ENCODE measurements at places on chromosomes 1 and 21.
A peak's percentile ranks its signal among the peaks of the same experiment; 100 is the strongest.

DNA sequence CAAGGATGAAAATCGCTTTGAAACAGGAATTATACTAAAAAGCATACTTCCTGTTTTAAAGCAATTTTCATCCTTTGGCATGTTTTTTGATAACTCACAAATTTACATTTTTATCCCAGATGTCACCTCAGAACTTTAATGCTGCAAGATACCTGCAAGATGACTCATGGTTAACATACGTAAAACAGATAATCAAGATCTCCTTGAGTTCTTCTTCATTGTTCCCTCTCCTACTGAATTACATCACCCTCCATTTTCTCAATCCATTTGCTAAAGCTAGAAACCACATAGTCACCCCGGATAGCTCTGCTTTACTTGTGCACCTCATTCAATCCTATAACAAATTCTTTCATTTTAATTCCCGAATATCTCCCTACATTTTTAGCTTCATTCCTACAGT lies 1114.2 kb downstream of the PLA2G4A start:
- no peak for DNase-seq

DNA sequence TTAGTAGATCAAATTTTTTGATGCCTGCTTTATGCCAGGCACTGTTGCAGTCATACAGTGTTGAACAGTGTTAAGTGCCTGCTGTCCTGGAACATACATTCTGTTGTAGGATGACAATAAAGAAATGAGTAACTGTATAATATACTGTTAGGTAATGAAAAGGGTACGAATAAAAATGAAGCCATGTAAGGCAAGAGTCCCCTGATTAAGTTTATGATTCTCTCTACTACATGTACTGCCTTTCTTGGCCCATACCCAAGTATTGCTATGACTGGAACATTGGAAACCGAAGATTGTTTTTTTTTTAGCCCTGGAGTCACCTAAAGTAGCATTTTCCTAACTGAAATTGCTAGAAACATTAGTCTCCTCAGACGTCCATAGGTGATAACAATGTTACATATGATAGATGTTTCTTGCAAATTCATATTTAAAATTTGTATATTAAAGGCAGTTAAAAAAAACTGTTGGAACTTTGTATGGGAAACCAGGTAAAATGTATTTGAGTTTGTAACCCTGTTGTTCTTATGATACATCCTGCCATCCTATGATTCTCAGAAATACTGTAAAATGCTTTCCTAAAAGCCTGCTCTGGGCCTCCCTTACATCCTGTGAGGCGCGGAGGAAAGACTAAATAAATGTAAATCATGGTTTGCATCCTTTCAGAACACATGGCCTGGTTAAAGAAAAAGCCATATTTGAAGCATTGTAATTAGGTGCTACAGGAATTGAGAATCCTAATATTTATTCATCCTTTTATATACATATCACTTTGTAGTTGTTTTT lies 5.8 kb downstream of the ATP5PB start:
- no peak for DNase-seq

DNA sequence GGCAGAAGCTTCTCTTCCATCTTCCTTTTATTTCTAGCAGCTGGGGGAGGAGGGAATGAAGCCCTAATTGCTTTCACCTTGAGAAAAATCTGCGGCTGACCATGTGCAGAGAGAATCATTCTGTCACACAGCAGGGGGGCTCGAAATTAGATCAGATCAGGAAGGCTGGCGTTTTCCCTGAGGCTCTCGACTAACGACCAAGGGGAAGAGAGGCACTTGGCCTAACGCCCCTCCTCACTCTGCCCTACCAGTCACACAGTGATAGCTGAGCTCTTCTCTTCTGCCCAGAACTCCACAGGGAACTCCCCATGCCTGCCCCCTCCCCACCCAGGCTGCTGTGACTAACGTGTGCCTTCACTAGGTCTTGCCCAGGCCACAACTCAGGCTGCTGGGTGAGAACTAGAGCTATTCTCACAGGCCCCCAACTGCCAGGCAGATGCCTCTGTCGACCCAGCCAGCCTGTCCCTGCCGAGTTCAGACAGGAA lies 26.5 kb upstream of the KHDRBS1 start:
- DNase-seq, result no peak

DNA sequence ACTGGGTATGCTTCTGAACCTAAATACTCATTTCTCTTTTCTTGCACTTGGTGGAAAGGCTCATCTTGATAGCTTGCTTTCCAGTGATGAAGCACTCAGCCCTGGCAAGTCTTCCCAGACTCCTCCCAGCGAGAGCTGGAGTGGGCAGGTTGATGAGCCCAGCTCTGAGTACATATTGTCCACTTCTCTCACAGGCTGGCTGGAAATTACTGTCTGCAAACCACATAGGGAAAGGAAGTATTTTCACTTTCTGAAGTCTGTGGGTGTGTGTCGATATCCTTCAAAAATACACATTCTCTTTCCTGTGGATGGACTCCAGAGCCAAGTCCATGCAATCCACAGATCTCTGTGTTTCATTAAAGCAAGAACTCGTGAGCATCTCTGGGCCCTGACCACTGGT lies 38.7 kb upstream of the CNTN2 start:
- peak; percentile 69 for DNase-seq

- peak; percentile 65 for DNase-seq
Observed at GRCh38 chr1:168091720-168092550, 44.8 kb downstream of the GPR161 start.

DNA sequence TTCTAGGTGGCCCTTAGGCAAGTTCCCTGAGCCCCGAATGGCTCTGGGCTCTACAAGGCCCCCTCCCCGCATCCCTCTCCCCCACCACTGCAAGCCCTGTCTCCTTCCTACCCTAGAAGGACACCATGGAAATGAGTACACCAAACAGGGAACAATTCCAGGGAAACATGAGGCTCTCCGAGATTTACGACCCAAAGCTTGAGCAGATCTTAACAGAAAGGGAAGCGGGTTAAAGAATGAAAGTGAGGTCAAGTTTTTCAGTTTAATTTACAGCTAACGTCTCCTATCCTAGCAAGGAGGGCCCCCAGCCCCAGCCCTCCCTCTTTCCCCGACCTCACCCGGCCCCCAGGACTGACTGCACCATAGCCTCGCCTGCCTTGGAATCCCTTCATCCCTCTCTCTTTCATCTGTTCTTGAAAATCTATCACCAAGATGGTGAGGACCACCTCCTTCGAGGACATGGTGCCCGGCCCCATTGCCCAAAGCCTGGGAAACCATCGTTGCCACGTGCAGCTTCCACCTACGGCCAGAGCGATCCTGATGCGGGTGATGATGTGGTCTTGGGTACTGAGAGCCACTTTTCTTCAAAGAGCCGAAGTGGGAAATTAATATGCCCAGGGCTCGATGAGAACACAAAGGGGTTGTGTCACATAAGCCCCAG lies 30.5 kb downstream of the SIM2 start:
- no peak for DNase-seq

GRCh38 chr1:2981981-2982614 lies 39.2 kb upstream of the ACTRT2 start:
- peak; percentile 42 for DNase-seq

- DNase-seq, result peak; percentile 90
Observed at GRCh38 chr1:90851711-90852050, 134.6 kb upstream of the BARHL2 start.

DNA sequence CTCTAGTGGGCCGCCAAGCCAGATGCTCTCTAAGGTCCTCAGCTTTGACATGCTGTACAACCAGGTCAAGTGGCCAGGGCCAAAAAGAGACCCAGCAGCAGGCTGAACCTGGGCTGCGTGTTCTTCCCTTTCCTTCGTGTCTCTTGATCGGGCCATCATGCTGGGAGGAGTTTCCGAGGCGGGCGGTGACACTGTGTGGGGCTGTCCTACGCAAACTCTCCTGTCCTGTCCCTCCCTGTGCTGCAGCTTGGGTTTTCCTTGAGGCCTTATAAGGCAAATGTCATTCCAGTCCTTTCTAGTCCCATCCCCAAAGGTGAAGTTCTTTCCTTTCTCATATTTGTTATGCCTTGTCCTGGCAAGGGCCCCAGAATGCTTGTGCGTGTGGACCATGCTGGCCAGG lies 56.7 kb downstream of the ARHGEF10L start:
- no peak for DNase-seq

DNA sequence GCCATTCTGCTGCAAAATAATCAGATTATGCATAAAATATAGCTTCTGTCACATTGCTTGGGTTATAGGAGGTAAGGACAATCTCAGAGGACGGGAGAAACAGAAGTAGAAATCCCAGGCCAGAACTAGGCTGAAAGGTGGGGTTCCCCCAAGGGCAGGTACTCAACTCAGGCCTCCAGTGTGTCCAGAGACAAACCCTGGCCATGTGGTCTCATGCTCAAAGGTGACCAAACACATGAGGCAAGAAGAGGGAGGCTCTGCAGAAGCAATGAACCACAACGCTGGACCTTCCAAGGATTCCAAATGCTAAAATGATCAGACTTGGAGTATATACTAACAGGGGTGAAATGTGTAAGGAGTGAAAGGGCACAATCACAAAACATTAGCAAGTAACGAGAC lies 103.8 kb downstream of the DMRTB1 start:
- DNase-seq, result peak; percentile 1

GRCh38 chr21:28832013-28832714 lies 160.5 kb downstream of the LTN1 start:
- no peak for DNase-seq

GRCh38 chr1:67192902-67193301 lies 26.6 kb downstream of the IL23R start:
- no peak for DNase-seq

GRCh38 chr1:57517587-57518374 lies 93.9 kb upstream of the DAB1 start:
- no peak for DNase-seq

DNA sequence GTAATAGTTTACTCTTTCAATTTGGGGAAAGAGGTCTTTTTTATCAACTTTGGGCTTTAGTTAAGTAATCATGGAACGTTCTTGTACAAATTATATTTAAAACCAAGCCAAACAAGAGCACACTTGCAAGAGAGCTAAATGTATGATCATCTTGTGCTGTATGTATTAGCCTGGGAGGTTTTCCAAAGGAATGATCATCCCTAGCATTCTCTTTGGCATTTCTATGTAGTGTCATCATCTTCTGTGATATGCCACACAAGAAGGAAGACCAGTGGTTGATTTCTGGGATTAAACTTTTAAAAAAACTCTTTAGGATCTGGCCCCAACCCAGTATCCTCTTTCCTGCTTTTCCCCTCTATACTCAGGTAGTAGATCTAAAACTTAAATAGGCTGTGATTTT lies 38.4 kb upstream of the KCNQ4 start:
- no peak for DNase-seq

DNA sequence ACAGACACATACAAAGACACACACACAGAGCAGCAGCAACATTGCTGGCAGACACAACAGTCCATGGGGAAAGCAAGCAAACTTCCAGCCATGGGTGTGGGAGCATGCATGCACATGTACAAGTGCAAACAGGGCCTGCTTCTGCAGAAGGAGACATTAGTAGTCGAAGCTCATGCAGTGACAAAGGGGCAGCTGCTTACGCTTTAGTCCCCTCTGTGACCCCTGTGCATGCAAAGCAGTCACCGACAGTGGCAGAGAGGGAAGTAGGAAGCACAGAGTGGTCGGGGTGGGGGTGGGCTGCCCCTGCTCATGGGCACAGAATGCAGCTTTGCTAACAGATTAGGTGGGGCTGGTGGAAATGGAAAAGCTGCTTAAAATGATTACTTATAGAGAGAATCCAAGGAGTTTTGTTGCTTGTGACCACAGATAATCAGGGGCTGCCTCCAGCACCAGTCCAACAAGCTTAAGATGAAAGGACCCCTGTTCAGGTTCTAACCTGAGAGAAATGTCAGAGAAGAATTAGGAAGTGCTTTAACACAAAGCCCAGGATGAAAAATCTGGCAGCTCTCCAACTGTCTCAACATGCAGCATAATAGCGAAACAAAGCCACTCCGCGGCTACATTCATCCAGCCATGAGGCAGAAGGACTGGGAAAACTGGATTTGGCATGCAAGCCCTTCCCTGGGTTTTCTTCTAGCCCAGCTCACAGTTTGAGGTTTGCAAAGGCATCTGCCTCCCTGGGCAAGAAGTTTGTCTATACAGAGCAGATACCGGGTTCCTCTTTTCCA lies 378.9 kb downstream of the KCNH1 start:
- no peak for DNase-seq

GRCh38 chr1:56135069-56135863 lies 444.1 kb downstream of the PLPP3 start:
- DNase-seq, result no peak

- no peak for DNase-seq
Observed at GRCh38 chr1:179351281-179351680, 14.5 kb upstream of the AXDND1 start.

DNA sequence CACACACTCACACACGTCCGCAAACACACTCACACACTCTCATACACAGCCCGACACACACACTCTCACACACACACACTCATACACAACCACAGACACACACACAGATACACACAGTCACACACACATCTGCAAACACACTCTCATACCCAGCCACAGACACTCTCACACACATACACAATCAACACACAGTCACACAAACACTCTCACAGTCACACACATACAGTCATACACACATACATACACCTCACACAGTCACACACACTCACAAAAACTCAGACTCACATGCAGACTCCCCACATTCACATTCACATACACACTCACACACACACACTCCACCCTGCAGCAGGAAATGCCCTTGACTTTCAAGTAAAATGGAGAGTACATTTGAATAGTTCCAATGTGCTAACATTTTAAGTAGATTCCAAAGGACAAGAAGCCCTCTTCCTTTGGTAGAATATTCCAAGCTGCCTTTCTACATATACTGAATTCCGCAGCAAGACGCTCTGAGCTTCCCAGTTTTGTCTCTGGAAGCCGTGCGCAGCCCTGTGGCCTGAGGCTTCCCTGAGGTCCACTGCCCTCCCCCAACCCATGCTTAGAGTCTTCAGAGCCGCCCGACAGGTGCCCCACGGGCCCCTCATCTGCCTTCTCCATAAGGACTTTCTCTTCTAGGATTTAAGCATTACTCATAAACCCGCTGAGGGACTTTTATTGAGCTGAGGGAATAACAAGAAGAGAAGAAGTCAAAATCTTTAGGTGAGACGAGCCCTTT lies 9.7 kb downstream of the BATF3 start:
- no peak for DNase-seq

GRCh38 chr21:37001441-37001840 lies 5.1 kb upstream of the RIPPLY3 start:
- DNase-seq, result no peak

- DNase-seq, result no peak
Observed at GRCh38 chr1:12601700-12602658, 16.0 kb downstream of the DHRS3 start.

DNA sequence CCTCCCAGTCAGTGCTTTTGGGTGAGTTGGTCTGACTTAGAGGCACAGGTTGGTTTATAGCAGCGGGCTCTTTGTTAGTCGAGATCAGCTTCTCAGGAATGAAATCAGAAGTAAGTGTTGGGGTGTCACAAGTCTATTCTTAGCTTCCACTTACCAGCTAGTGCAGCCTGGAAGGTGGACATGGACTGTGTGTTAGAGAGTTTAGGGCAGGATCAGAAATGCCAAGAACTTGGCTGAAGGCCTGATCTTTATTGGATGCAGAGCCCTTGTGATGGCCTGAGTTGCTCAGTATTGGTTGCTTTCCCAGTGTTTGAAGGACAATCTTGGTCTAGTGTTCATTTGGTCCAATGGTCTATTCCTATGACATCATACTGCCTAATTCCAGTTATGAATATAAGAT lies 377.0 kb upstream of the USP24 start:
- no peak for DNase-seq

DNA sequence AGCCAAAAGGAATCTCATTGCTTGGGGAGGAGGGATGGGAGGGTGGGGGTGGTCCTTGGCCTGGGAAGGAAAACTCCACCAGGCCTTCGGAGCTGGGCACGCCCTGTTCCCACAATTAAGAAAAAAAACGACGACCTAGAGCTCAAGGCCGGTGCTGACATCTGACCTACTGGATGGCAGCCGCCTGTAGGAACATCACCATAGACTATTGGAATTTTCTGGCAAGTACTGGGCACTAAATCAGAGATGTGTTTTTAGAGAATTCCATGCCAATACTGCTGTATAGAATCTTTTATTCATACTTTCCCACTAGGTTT lies 729 bp downstream of the NADK start:
- DNase-seq, result no peak

Data from dorsolateral prefrontal cortex (tissue), 122 donors.